NCI-H187 treated with DMSO at 0.1 percent for 48 hours (cell line): ENCODE measurements at places on chromosomes 12 and 14.

DNA sequence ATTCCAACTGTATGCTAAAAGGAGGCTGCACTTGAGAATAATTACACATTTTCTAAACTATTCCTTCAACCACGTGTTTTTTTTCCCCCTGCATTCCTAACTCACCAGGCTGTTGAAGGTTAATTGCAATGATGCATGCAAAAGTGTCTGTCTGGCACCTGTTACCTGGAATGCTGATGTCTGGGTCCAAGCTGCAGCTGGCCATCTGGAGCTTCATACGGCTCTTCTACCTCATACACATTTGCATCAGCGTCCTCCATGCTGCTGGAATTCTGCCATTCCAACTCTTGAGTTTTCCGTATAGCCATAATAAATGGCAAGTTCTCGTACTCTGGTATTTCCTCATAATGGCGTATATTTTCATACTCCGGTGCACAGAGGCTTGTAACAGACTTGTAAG is 8.6 kb downstream of the FGD6 start:
- DNase-seq: peak; percentile 84

GRCh38 chr12:41903014-41903708 is 241.5 kb downstream of the GXYLT1 start:
- DNase-seq: no peak

DNA sequence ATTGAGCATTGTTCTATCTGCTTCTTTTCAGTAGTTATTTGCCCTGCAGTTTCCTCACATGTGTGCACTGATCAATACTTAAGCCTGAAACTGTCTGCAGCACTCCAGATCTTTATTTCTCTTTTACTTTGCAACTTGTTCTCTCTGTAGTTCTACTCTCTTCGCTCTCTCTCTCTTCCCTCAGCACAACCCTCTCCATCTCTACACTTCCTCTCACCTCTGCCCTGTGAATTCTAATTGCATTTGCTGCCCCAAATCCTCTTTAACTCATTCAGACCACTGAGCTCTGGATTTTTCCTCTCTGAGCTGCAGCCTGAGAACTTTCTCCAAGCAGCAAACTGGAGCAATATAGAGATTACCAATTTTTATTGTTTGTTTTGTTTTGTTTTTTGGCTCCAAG is 1035.5 kb downstream of the FSCB start:
- no peak for DNase-seq

DNA sequence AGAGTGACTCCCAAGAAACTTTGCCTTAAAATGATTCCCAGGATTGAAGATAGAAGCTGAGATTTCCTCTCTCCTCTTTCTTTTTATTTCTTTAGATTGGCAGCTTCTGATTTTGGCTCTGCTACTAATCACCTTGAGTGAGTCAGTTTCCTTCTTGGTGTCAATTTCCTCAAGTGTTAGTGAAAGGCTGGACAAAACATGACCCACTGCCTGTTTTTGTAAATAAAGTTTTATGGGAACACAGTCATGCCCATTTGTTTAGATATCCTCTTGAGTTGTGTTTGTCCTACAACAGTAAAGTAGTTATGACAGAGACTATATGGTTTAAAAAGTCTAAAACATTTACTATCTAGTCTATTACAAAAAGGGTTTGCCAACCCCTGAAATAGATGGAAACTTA is 227.2 kb upstream of the TBX3 start:
- DNase-seq: no peak
